CD4-positive, alpha-beta T cell treated with Interleukin-4 for 1 hour (primary cell): ENCODE measurements at places on chromosomes 1 and 21.
A peak's percentile ranks its signal among the peaks of the same experiment; 100 is the strongest.

DNA sequence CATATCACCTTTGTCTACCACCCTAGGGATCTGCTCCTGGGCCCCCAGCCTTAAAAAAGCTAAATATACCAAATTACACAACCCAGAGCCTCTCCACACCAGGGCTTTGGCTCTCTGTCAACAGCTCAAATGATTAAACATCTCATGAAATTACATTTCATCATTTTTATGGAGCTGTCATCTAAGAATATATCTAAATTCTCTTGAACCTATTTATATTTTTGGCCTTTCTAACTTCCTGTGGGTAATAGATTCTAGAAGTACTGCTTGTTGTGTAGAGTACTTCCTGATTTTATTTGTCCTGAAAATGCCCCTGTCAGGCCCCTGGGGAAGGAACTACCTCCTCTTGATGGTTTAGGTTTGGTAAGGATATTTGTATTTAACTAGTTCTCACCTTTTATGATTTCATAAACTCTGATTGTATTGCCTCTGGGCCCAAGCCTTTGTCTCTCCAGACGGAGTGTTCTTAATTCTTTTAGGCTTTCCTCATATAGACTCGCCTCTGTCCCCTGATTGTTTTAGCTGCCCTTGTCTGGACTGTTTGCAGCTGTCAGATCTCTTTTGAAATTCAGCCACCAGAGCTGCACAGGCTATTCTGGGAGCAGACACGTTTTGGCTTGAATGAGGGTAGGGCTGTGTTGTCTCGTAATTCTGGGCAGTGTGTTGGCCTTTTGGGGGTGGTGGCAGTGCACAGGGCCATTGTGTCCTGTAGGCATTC, 16.6 kb downstream of the MYOG start:
- no peak for DNase-seq

GRCh38 chr1:216140730-216141524, 282.3 kb downstream of the USH2A start:
- DNase-seq = no peak

- DNase-seq = no peak
Measured at GRCh38 chr1:231364192-231364591, 26.1 kb downstream of the SPRTN start.

DNA sequence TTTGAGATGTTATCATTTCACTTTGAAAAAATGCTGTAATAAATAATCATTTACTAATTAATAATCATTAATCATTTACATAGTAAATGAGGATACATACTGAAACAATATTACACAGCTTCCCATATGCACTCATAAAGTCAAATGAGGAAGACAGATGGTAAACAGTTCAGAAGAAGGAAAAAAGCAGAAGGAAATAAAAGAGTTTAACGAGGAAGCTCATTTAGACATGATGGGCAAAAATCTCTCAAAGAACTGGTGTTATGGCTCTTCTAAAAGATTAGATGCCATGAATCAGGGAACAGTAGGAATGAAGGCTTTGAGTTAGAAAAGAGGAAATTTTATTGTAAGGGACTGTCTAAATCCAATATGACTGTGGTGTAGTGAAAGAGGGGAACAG, 347.6 kb downstream of the PTPRC start:
- no peak for DNase-seq

DNA sequence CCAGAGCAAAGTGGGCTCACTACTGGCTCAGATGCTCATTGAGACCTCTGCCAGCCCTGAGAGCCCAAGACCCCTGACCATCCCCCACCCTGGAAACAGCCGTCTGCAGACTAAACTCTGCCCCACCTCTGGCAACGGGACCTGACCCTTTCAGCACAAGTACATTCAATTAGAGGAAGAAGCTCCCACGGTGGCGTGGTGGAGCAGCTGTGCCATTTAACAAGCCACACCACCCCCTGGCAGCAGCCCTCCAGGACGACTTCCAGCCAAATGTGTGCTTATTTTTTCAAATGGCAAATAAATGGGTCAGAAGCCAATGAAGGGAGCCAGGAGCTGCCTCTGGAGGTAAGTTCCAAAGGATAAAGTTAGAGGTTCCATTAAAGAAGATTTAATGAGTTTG, 226.7 kb downstream of the NPHP4 start:
- no peak for DNase-seq

DNA sequence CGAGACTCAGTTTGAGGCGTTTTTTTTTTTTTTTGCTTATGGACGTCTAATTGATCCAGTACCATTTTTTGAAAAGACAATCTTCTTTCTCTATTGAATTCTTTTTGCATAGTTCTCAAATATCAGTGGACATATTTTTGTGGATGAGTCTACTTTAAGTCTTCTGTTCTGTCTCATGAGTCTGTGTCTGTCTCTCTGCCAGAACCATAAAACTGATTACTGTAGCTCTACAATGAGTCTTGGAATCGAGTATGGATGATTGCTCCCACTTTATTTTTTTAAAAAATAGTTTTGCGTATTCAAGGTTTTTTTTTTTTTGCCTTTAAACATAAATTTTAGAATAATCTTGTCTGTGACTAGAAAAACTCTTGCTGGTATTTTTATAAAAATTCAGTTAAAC, 323.5 kb downstream of the ZNF326 start:
- DNase-seq = no peak

DNA sequence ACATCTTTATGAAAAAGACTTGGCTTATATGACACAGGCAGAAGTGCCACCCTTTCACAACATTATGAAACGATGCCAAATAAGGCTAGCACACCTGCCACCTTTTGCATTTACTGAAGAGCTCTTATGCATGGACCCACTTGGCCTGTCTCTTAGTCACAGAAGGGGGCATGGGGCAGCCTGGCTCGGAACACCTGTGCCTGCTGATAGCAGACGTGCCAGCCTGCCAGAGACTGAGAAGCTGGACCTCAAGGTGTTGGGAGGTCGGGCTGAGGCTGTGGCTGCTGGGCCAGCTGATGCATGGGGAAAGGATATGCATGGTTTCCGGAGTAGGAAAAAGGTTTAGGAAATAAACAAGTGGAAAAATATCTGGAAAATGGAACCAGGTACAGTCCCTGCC, 21.5 kb downstream of the RCAN1 start:
- DNase-seq = no peak

GRCh38 chr1:115251340-115251748, 86.7 kb downstream of the NGF start:
- DNase-seq = no peak

- peak; percentile 59 for DNase-seq
Measured at GRCh38 chr1:113978863-113979702, at the start of gene OLFML3. TSS of gene OLFML3 (plus strand) at chr1:113979474. CDS start at chr1:113979517, 43 bp downstream.

- no peak for DNase-seq
Measured at GRCh38 chr1:186295980-186296379, 79.1 kb downstream of the TPR start.

GRCh38 chr21:38042246-38042645, 126.0 kb upstream of the KCNJ6 start:
- no peak for DNase-seq

DNA sequence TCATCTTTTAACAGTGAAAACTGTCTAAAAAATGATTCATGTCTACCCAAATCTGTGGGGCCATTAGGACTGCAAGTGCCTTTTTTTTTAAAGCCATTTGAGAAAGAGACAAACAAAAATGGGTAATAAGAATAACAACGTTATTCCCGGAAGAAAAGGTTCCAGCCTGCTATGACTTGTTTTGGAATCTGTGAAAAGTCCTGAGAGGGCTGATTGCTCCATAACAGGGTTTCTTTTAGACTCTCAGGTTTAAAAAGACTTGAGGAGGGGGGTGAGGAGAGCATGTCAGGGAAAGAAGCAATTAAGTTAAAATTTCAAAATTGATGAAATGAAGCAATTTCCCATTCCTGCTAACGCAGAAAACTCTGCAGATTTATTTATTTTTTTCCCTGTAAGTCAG, 56.4 kb downstream of the CACHD1 start:
- no peak for DNase-seq
